ENCODE measurements at places on chromosomes 11 and 22. TPM values are rescaled to one million over a fixed set of nuclear protein-coding genes. Genes with fewer than 3 reads are reported as not detected.

DNA sequence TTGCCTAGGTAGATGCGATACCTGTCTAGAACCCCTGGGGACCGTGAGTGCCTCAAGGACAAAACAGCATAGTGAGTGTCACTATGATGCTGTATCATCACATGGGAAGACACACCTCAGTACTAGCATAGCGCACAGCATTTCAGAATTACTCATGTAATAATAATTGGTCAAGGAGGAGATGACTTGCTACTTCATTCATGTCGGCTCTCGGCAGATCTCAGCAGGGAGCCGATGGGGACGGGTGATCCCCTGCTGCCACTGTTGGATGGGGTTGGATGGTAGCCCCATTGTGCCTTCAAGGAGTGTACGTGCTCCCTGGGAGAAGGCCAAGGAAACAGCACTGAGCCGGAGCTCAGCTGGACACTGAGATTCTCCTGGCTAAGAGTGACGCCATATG lies 186.9 kb downstream of the EFCAB6 start:
- no peak for DNase-seq

- DNase-seq = peak; percentile 87
Observed at GRCh38 chr22:27032091-27032761, 374.8 kb downstream of the MIAT start.

GRCh38 chr11:69515271-69516245 lies 34.1 kb downstream of the LINC01488 start:
- no peak for DNase-seq

DNA sequence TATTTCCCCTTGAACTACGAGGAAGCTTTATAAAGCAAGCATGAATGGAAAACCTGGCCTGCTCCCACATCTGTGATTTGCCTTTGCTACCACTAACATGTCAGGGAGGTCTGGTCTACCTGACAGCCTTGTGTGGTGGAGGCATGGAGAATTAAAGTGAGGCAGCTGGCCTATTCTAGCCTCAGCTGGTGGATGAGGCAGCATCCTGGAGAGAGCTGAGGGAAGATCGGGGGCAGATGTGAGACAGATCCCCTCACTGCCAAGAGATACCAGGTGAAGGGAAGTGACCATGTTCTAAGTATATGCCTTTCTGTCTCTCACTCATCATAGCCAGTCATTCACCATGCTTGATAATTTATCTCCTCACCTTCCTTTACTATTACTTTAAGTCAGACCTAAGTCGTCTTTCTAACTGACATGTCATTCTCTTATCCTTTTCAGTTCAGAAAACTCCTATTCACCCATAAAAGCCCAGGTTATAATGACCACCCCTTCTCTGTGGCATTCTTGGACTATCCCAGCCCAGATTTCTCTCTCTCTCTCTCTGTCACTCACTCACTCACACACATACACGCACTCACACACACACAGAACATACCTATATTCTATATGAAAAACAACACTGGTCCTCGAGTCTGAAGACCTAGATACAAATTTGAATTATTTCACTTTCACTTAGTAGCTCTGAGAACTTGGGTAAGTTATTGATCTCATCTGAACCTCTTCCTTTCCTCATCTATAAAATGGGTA lies 90.7 kb downstream of the CSNK2A3 start:
- DNase-seq = no peak

- no peak for DNase-seq
Observed at GRCh38 chr11:134066943-134067885, 1.7 kb upstream of the JAM3 start.

GRCh38 chr11:102577182-102577581 lies 46.6 kb upstream of the MMP7 start:
- no peak for DNase-seq

DNA sequence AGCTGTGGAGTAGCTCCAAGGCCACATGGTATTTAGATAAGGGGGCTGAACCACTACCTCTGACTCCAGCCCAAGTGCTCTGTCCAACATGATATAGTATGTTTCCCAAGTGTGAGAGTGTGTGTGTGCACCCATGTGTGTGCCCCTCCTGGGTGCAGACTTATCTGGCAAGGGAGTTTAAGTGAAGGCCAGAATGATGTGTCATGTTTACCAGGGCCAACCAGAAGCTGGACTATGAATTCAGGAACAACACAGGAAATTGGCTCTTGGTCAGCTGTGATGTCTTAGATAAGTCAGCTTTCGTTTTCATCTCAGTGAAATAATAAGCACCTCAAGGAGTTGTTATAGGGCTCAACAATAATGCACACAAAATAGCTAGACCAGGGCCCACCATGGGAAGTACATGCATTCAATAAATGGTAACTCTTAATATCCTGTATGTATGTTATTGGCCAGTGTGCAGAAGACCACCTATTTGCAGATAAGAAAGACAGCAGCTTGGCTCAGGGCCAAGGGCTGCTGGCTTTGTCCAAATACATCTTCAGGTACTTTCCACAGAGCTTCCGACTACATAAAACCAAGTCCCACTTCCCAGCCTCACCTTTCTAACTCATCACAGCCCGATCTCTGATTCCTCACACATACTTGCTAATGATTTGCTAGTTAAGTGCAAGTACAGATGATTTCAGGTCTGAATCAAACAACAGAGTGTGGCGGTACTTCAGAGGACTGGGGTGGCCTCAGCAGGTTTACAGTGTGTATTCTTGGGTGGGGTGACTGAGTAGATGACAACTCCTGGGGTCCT lies 120.9 kb downstream of the ME3 start:
- no peak for DNase-seq

GRCh38 chr11:46901156-46901555 lies 17.2 kb downstream of the LRP4 start:
- no peak for DNase-seq

DNA sequence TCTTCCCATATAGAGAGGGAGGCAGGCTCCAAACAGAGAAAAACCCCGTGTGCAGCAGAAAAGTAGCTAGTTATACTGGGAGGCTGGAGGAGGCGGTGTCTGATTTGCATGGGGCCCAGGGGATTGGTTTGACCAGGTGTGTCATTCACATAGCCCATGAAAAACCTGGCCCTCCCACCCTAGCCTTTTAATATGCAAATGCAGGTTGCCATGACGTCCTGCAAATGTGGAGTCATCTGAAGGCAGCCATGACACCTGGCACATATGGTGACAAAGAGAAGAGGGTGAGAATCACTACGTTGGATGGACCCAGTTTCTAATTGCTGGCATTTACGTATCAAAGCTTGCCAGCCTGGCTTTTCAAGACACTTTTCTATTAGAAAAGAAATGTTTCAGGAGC lies 57.8 kb downstream of the FAM181B start:
- peak; percentile 85 for DNase-seq

- DNase-seq = no peak
Observed at GRCh38 chr11:78277314-78277994, 88.7 kb downstream of the USP35 start.

DNA sequence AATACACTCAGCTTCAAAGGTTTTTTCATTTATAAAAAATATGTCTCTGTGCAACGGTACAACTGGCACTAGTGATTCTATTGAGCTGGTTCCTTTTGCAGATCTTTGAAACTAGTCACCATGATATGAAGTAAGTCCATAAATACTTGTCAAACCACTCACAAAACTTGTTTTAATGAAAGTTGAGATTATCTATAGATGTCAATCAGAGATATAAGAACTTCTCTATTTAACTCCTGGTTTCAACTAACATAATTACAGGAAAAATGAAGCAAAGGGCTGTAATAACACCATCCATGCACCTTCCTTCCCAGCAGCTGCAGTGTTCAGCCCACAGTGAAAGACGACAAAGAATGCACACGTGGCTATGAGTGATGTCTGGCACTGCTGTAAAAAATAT lies 44.7 kb downstream of the TMEM123 start:
- no peak for DNase-seq

- peak; percentile 28 for DNase-seq
Observed at GRCh38 chr11:2995893-2996554, 3.9 kb upstream of the NAP1L4 start.

Gene CNTF
- 1.8 TPM for total RNA-seq

Gene OR51I1
- 1.1 TPM for total RNA-seq

Gene ZPR1
- total RNA-seq = 52.0 TPM

Gene RASGRP2
- 34.4 TPM for total RNA-seq

Measured in GM23338 (cell line).